ENCODE measurements at places on chromosomes 4 and X. TPM values are rescaled to one million over a fixed set of nuclear protein-coding genes. Genes with fewer than 3 reads are reported as not detected.

REPS2 gene
- total RNA-seq, result not detected

HELQ gene
- total RNA-seq, result 4.4 TPM

TLR10 gene
- total RNA-seq, result not detected

GRCh38 chr4:56908206-56909085, 746 bp downstream of the REST start:
- DNase-seq, result peak; percentile 64

GRCh38 chr4:149056615-149057014, 614.4 kb upstream of the NR3C2 start:
- no peak for DNase-seq

GRCh38 chr4:150816491-150816890, 198.6 kb downstream of the LRBA start:
- no peak for DNase-seq

GRCh38 chr4:54882616-54883015, 224.9 kb downstream of the KIT start:
- no peak for DNase-seq

DNA sequence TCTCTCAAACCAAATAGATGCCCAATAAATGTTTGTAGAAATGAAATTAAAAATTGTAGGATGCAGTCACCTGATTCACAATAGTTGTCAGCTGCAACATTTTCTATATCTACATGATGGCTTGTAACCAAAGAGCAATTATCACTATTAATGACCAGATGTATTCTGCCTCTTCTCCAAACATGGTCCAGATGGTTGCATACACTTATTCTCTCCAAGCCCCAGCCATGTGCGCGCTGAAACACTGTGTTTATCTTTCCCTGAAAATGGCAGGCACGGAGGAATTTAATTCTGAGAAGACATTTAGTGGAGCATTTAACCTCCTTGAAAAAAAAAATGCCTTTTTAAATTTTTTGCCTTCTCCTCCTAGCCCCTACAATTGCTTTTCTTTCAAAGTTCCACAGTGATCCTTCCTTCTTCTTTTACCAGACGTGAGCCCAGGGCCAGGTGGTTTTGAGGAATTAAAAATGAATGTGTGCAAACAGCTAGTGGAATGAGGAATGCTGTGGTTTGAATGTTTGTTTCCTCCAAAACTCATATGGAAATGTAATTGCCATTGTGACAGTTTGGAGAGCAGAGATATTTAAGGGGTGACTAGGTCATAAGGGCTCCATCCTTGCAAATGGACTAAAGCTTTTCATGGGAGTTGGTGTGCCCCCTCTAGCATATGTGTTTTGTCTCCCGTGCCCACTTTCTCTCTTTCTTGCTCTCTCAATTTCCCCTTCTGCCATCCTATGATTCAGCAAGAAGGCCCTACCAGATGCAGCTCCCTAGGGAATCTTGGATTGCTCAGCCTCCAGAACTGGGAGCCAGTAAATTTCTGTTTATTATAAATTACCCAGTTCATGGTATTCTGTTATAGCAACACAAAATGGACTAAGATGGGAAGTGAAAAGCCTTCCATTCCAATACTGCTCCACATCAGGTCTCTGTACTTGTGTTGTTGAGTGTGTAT, 136.0 kb downstream of the GABRB1 start:
- DNase-seq, result no peak

GRCh38 chrX:86604607-86605006, 456.4 kb downstream of the DACH2 start:
- no peak for DNase-seq

GRCh38 chr4:152806501-152807125, 26.9 kb downstream of the ARFIP1 start:
- DNase-seq, result no peak

GRCh38 chrX:124300405-124300804, 32.1 kb upstream of the TEX13D start:
- no peak for DNase-seq

DNA sequence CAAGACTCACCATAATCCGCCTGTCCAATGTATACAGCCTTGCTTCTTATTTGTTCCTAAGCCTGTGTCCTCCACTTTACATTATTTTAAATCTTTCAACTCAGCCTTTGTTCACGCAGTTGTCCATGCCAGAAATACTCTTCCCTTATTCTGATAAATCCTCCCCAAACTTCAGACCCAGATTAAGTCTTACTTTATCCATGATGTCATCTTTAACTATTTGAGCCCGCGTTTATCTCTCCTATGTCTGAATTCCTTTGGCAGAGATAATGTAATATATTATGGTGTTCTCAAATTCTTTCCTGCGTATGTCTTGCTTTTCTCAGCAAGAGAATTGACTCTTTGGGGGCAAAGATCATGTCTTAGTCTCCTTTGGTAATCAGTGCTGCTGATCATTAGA, 129.6 kb downstream of the LUZP4 start:
- DNase-seq, result no peak

DNA sequence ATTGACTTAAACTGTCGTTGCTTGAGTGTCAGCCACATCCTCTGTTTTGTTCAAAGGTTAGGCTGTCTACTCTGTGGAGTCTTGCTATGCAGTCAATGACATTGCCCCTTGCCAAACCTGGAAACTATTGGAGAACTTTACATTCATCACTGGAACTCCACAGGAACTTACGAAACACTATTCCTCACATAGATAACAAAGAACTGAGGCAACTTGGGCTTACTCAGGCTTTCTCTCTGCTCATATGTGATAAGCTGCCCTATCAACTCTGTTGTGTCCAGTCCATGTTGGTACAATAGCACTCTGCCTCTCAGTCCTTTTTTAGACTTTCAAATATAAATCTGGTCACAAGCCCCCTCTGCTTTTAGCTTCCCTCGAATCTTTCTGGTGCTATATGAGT, 9.4 kb downstream of the NPY5R start:
- no peak for DNase-seq

Measured in MG63 (cell line).